NCI-H2029 (cell line): ENCODE measurements at places on chromosomes 4 and X.

DNA sequence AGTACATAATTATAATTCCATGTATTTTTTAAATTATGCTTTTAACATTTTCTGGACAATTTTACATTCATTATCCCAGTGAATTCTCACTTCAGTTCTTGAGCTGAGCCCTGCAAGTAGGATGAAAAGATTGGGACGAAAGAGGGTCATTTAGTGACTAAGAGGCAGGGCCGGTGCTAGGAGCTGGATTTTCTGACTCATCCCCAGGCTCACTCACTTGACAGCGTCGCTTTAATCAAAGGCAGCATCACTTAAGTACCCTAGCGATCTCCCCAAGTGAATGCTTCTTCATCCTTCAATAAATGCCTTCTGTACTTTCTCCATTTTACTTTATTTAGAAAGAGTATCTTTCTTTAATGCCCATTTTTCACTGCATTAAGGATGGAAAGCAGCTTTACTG, 263.6 kb downstream of the HS3ST1 start:
- DNase-seq = no peak

DNA sequence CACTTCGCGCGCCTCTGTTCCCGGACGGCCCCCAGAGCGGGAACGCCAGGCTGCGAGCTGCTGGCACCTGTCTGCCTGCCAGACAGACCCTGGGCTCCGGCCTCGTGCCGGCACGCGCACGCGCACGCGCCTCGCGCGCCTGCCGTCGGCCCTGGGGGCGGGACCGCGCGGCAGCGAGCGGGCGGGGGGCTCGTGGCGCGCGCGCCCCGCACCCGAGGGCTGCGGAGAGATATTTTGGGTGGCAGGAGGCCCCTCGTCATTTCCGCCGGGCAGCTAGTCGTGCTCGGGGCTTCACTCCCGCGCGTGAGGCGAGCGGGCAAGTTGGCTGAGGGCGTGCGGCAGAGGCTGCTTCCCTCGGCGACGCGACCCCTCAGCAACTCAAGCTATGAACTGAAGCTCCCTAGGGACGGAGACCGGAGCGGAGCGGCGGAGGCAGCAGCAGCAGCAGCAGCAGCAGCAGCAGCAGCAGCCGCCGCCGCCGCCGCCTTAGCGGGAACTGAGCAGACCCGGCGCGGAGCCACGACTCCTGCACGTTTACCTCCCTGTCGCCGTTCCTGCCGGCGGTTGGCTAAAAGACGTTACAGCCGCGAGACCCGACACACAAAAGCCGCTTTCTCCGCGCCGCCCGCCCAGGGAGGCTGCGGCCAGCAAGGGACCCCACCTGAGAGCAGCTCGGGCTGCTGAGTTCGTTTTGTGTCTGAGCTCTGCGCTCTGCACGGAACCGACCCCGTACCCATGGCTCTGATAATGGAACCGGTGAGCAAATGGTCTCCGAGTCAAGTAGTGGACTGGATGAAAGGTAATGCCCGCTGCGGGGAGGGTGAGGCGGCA, at the start of gene CNKSR2:
TSS of gene CNKSR2 (plus strand) at position 256 of the 831 bp plus-strand sequence. CDS start at position 736, 480 bp downstream.
- peak; percentile 43 for DNase-seq

DNA sequence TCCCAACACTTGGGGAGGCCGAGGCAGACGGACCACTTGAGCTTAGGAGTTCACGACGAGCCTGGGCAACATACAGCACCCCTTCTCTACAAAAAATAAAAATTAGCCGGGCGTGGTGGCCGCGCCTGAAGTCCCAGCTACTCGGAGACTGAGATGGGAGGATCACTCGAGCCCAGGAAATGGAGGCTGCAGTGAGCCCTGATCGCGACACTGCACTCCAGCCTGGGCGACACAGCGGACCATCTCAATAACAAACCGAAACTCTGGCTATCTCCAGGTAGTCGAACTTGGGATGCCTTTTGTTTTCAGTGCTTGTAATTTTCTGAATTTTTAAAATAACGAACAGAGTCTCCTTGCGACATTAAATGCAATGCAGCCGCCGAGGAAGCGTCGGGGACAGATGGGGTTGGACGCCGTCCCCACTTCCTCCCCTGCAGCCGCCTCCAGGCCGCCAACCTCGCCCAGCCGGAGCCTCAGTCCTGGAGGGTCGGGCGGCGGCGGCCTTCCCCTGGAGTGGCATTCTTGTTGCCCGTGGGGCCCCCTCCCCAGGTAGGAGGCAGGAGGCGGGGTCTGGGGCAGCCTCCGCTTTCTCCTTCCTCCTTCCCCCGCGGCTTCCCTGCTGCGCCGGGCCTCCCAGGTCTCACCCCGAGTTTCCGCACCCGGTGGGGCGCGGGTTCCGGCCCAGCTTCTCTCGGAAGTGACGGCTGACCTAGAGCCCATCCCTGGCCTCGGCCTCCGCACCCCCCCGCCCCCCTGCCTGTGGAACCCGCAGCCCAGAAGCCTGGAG, 14.6 kb downstream of the HMX1 start:
- no peak for DNase-seq

DNA sequence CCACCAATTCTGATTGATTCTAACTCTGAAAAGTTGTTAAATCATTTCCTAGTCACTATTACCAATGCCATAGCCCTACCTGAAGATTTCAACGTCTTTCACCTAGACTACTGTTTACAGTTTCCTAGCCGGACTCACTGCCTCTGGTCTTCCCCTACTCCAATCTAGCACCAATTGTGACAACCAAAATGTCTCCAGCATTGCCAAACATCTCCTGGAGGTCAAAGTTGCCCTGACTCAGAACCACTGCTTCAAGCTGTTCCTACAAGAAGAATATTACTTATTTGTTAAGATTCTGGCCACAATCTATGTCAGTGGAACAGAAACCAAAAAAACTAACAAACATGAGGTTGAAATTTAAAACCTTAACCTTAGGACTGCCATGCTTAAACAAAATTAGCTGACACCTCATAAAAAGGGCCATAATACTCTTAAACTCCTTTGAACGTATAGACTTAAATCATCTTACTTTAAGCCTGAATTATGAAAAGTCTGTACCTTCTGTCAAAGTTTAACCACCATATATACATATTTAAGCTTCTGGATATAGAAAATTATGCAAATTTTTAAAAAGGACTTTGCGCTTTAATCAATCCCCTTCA, 2.1 kb downstream of the PDS5A start:
- no peak for DNase-seq

- no peak for DNase-seq
Measured at GRCh38 chrX:146602246-146602645, 207.3 kb upstream of the CXorf51B start.

DNA sequence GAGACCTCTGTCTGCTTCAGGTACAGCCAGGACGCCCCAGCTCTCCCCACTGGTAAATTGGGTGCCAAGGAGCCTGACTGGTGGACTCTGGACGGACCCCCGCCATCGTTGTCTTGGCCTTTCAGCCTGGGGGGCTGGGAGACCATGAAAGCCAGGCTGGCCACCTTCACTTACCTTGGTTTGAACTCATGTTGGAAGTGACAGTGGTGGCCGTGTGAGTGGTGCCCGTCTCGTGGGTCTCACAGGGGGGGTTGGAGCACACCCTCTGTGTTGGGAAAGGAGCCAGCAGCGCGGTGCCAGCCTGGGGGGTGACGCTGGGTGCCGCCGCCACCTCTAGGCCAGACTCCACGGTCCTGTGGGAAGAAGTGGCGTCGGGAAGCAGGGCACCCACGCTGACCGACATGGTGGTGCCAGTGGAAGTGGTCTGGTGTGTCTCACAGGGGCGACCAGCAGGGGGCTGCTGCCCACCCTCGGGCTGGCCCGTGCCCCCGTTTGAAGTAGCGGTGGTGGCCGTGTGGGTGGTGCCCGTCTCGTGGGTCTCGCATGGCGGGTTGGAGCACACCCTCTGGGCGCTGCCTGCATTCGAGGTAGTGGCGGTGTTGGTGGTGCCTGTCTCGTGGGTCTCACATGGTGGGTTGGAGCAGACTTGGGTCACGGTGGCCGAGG, 9.6 kb upstream of the RENBP start:
- DNase-seq = no peak

- DNase-seq = no peak
Measured at GRCh38 chr4:139581096-139581495, 25.1 kb upstream of the SETD7 start.

DNA sequence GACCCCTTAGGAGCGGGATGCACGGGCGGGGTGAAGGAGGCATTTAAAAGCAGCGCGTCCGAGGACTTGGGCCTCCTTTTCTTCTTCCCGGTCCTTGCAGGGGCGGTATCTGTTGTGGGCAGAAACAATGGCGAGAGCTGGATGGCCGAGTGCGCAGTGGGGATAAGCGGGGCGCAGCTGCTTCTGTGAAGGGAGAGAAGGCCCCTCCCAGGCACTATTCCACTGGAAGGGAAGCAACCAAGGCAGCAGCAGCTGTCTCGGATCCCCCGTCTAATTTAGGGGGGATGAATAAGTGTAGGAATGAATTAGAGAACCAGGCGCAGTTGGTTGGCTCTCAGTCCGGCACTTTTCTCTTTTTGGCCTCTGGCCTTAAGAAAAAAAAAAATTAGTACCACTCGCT, 995 bp downstream of the SMARCA5 start:
- DNase-seq = no peak

DNA sequence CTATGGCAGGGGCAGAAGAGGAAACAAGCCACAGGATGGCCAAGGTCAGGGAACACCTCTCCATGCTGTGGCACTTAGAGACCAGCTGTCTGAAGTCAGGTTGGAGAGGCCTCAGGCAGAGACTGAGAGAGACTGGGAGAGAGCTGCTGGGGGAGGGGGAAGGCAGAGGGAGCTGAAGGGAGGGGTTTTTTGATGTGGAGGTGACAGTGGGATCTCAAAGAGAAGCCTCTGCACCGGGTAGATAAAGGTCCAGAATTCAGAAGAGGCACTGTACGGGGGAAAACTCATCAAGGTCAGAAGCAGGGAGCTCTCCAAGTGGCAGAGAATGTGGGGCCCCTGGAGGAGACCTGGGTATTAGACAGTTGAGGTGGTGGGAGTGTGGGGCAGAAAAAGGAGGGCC, 41.6 kb upstream of the HMGB3 start:
- no peak for DNase-seq

DNA sequence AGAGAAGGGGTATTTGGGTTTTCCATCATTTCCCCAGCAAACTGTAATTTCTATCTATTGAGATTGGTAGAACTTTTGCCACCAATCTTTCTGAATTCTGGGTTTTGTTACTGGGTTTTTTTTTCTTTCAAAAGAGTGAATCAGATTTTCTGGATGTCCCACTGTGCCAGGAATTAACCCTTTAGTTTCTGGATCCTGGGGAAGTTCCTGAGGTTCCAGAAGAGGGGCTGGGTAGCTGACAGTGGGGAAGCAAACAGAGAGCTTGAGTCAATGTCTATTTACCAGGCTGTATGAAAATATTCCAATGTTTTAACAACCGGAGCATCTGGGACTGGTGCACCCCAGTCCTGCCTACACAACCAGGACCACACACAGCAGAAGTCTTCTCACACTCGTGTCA, 25.8 kb upstream of the SOD3 start:
- no peak for DNase-seq

DNA sequence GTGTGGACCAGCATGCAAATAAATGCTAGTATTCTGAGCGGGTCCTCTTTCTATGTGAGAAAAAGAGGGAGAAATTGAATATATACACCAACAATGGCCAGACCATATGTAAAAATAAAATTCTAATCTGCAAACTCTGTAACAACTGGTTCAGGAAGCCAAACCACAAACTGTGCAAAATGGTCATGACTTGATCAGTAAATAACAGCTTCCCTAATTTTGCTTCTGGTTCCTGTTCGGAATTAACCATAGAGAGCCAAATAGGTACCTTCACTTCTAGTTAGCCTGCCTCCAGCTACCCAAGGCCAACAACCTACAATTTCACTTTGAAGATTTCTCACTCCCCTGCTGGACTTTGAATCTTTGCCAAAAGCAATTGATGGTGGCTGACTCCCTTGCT, 1313.2 kb downstream of the ADGRL3 start:
- DNase-seq = no peak

GRCh38 chrX:100319716-100320115, 90.4 kb downstream of the PCDH19 start:
- DNase-seq = no peak

- DNase-seq = no peak
Measured at GRCh38 chr4:113131621-113132020, 82.2 kb downstream of the ANK2 start.

DNA sequence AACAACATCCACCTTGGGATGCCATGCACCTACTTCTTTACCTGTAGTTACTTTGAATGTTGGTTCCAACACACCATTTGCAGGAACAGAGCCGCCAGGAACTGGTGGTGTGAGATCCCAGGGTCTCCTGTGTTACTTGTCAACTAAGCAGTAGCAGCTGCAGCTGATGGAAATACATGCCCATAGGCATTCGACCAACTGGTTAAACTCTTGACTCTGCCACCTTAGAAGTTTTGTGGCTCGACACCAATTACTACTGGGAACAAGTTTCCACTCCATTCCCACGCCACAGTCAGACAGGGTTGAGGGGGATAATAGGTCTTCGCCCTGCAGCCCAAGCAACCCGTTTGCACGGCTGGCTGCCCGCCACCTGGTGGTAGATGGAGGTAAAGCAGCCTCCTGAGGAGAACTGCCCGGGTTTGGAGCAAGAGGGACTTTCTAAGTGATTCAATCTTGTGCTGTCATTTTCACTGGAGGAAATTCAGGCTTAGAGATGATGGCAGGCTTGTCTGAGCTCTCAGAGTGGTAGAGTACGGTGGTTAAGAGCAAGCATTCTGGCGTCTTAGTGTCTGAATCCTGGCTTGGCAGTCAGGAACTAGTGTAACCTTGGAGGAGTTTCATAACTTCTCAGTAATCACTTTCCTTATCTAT, 119.1 kb upstream of the TRIM2 start:
- DNase-seq = peak; percentile 5

- no peak for DNase-seq
Measured at GRCh38 chr4:159111416-159111815, 8.5 kb downstream of the RAPGEF2 start.

GRCh38 chr4:120466429-120466828, 399.8 kb upstream of the MAD2L1 start:
- DNase-seq = no peak

- DNase-seq = no peak
Measured at GRCh38 chr4:145295122-145295521, 114.7 kb upstream of the OTUD4 start.

GRCh38 chr4:5568931-5569330, 139.4 kb downstream of the EVC2 start:
- DNase-seq = no peak

GRCh38 chrX:118182025-118182424, 65.4 kb upstream of the KLHL13 start:
- no peak for DNase-seq

DNA sequence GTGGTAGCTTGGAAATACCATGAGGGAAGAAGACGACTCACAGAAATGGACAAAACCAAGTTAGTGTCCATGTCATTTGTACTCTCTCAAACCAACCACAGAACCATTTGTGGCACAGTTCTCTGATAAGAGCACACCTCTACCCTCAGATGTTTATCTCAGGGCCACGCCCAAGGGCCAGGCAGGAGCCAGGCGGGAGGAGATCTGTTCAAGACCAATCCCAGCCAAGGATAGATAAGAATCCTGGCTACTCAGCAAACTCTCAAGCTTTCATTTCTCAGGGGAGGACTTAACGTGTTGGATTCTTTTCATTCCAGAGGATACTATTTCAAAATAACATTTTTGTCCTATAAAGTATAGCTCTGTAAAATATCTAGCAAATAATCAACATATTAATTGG, 95.0 kb downstream of the NYX start:
- DNase-seq = no peak
